ENCODE measurements at places on chromosomes 16 and 17.

DNA sequence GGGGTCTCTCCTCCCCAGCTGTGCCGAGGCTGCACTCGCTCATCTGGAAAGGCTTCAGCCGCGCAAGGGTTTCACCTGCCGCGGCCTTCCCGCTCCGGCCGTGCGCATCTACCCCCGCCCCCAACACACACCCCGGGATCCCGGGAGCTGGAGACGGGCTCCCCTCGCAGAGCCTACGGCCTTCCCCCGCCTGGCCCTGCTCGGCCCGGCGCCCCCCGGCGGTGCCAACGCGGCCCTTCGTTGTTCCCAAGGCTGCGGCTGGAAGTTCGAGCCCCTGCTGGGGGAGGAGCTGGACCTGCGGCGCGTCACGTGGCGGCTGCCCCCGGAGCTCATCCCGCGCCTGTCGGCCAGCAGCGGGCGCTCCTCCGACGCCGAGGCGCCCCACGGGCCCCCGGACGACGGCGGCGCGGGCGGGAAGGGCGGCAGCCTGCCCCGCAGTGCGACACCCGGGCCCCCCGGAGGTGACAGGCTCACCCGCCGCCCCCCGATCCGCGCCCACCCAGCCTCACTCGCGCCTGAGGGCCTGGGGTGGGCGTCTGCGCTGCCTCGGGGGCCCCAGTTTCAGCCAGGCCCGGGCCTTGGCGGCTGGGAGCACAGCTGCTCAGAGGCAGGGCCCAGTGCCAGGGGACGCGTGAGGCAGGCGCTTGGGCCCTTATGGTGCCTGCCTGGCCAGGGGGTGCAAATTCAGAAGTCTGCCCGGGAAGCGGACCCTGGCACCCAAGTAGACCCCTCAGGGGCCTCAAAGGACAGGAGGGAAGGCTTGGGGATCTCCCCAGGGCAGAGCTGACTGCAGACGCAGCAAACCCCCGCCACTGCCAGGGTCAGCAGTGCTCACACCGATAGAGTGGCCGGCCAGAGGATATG, 11.2 kb downstream of the GALK1 start:
- peak; percentile 64 for DNase-seq

DNA sequence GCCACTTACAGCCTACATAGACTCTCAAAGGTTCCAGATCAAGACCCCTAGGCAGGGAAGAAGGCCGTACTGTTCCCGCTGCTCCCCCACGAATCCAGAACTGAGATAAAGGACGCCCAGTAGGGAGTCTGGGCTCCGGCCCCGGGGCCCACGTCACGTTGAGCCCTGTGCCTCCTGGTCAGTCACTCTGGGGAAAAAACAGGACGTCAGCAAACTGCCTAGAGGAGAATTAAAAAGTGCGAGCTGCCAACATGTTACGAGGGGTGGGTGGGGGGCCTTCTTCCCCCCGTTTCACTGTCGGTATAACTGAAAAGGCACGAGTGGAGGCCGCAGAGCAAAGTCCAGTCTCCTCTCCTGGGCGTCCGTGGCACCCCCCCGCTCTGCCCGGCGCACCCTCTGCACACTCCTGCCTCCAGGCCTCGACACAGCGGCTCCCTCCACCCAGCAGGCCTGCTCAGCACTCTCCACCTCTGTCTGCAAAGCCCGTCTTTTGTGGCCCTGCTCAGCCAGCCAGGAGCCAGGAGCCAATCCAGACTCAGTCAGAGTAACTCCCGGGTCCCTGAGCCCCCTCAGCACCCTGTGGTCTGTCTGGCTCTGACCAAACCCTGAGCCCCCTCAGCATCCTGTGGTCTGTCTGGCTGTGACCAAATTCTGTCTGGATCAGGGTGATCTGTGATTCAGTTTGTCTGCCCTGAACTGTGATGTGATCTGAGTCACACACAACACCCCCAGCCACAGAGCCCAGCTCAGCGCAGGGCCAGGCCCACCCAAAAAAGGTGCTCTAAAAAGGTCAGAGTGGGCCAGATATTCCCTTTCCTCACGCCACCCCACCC, 6.2 kb downstream of the ITGAE start:
- DNase-seq, result no peak

GRCh38 chr16:47694543-47694942, 233.4 kb downstream of the PHKB start:
- DNase-seq, result no peak

DNA sequence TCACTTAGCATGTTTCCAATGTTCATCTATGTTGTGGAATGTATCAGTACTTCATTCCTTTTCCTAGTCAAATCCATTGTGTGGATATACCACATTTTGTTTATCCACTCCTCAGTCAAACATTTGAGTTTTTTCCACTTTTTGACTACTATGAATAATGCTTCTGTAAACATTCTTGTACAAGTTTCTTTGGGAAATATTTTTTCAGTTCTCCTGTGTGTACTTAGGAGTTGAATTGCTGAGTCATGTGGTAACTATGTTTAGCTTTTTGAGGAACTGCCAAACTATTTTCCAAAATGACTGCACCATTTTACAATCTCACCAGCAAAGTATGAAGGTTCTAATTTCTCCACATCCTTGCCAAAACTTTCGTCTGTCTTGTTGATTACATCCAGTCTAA, 223.7 kb upstream of the AXIN2 start:
- DNase-seq, result no peak

DNA sequence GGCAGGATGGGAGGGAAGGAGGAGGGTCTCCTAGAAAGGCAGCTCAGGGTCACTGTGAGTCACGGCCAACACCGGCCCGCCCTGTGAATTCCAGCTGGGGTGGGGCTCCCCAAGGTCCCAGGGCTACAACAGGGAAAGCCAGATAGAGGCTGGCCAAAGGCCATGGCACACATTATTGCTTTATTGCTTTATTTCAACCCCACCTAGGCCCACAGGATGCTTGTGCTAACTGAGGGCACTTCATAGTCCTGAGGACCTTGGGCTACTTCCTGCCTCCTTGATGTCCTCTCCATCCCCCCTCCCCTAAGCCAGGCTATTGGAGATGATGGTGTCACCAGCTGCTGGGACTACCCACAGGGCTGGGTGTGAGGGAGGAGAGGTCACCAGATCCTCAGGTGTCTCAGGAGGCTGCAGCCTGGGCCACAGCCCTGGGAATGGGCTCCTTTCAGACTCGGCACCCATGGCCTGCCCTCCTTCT, 26.1 kb downstream of the LRRC75A start:
- no peak for DNase-seq

DNA sequence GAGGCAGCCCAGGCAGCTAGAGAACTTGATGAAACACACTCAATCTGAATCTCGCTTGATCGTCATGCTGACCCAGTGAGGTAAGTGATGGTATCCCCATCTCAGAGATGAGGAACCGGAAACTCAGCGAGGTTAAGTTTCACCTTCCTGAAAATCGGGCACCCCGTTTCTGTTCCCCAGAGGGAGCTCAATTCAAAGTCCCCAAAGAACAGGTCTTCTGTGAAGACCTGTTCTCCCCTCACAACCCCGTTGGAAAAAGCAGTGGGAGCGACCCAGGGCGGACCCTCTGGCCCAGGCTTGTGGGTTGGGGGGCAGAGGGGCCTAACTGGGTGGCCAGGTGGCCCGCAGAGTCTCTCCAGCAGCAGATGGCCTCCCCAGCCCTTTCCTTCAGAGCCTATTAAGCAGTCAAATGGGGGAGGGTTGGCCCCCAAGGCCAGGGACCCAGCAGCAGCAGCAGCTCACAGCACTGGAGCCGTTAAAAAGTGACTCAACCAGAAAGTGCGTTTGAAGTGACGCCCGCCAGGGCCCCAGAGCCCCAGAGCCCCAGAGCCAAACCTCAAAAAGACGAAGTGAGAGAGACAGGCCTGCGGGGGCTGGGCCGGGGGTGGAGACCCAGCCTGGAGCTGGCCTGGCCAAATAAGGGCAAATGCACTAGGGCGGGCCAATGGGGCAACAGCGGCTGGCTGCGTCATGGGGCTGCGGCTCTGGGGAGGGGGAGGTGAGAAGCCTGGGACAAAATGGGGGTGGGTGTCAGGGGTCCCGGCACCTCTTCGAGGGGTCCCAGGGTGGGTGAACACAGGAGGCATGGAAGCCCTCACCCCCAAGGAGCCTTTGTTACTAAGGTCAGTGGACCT, 9.2 kb upstream of the TSPOAP1 start:
- DNase-seq, result peak; percentile 20

GRCh38 chr16:86545954-86546637, 8.9 kb downstream of the MTHFSD start:
- no peak for DNase-seq

- no peak for DNase-seq
Measured at GRCh38 chr17:79788989-79789942, 7.6 kb downstream of the CBX8 start.
